ENCODE measurements at places on chromosomes 2 and 18.

DNA sequence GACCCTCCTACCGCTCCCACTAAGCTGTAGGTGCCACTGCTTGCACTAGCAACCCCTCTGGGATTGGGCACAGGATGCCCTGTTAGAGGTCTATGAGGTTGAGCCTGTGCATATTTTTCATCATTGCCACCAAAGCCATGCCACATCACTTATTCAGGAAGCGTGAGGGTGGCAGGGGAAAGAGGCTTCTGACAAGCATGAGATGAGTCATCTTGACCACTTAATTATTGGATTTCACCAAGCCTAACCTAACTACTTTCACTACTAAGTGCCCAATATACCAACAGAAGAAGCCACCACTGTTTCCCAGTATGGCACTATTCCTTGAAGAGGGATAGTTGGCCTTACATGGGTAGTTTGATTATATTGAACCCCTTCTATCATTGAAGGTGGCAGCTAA, 181.3 kb upstream of the EPHA4 start:
- DNase-seq = no peak

- DNase-seq = no peak
Observed at GRCh38 chr2:199378948-199379650, 78.6 kb downstream of the SATB2 start.

DNA sequence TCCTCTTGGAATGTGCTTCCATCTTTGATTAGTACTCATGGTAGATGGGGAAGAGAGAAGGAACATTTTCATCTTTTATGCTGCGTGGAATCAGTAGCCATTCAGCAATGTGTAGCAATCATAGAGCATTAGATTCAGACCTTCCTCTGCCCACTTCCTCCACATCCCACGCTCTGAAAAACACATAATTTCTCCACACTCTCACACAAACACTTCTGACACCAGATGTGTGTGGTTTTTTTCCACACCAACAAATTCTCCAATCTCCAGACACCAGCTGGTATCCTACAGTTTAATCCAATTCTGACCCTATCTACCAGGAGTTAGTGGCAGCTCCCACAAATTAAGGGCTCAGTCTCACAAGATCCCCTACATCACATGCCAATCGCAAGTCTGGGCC, 103.3 kb downstream of the AOX1 start:
- DNase-seq = no peak

DNA sequence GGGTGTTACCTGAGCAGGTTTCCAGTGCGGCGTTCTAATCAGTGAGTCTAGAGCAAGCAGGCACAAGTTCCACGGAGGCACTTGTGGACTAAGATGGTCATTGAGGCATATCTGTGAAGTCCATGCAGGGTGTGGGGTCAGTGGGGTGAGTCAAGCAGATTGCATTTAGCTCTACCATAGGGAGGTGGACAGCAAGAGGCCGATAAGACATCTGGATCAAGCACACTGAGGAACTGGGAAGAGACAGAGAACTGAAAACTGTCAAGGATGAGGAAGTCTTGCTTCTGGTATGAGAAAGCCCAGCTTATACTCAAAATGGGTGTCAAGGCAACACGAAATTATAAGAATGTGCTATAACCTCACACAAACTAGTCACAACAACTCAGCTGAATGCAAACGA, 61.2 kb upstream of the SLC39A10 start:
- no peak for DNase-seq

GRCh38 chr2:95121093-95121406, 558 bp downstream of the MRPS5 start:
- no peak for DNase-seq
